ENCODE measurements at places on chromosomes 4 and X.

- DNase-seq, result no peak
Measured at GRCh38 chrX:107700317-107700774, 72.0 kb downstream of the PRPS1 start.

GRCh38 chr4:146108756-146109155, 66.8 kb upstream of the LSM6 start:
- DNase-seq, result no peak

- no peak for DNase-seq
Measured at GRCh38 chr4:81860111-81860510, 388.4 kb upstream of the RASGEF1B start.

- DNase-seq, result no peak
Measured at GRCh38 chr4:14348506-14348905, 653.8 kb upstream of the CPEB2 start.

GRCh38 chr4:95939141-95939540, 99.2 kb downstream of the PDHA2 start:
- DNase-seq, result no peak

Data from stimulated activated CD4-positive, alpha-beta T cell treated with anti-CD3 and anti-CD28 coated beads, Interleukin-15, amount 100 ng/mL, for 48 hours (primary cell).